ENCODE measurements at places on chromosomes 2 and 18.

DNA sequence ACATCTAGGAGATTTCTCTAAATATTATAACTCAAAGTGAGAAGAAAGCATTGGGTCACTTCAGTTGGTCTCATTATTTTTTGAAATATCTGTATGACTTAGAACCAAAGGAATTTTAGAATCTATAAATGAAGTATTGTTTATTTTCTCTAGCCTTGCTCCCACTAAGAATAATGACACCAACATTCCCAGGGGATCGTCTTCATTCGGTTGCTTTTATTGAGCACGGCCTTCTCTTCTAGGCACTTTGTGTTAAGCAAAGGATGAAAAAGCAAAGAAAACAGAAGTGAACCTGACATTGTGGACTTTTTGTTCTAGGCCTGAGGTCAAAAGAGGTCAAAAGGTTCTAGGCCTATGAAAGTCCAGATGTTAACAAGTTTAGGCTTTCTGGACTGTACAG lies 231.9 kb downstream of the GALR1 start:
- DNase-seq, result no peak

- no peak for DNase-seq
Observed at GRCh38 chr2:128640166-128640844, 321.6 kb upstream of the HS6ST1 start.

- no peak for DNase-seq
Observed at GRCh38 chr2:150247481-150247880, 240.0 kb downstream of the RND3 start.

DNA sequence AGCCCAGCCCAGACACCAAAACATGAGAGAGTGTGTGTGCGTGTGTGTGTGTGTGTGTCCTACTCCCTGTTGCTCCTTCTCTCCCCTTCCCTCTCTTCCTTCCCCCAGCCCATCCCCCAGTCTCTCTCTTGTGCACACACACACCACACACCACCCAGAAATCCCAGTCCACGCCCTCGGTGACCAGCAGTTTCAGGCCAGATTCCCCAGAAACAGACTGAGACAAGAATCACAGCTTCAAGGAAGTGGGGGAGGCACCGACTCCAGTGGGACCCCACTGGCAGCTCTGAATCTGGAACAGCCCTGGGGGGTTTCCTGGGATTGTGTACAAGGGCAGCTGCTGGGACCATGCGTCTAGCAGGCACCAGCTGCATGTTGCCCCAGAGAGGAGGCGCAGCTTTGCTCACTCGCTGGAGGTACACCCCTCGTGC lies 113.5 kb downstream of the NDUFA10 start:
- DNase-seq, result no peak

DNA sequence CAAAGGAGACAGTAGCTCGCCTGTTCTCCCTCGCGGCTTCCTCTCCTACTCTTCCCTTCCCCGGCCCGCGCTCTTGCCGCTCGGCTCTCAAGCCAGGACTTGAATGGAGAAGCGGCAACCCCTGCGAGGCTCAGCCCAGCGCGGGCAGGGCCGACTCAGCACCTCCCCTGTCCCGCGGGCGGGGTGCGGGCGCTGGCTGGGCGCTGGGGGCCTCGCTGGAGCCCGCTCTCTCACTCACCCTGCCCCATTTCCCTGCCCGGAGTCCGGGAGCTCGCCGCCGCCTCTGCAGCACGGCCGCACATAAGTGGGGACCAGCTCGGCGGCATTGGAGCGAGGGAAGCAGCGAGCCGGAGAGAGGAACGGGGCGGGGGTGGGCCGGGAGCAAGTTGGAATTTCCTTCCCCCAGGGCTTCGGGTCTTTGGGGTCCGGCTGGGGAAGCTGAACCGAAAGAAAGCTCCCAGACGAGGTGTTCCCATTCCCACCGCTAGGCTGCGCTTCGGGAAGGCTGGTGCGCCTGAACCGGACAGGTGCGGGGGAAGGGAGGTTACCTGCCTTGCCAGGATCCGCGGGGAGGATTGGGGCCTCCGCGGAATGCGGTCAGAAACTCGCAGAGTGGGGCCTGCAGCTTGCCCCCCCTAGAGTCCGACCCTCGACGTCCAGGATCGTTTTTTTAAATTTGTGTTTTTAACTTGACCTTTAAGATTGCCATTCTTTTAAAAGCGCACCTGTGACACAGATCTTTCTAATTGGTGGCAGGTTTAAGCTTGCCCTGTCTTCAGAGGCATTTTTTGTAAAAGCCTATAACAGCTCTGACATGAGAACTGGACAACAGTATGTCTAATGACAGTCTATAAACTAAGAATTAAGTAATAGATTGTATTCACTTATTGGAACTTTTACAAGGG lies at the start of gene COBLL1:
Gene COBLL1 (minus strand): TSS at position 105 of the 905 bp plus-strand sequence. CDS start 627 bp downstream, outside the sequence.
- DNase-seq, result peak; percentile 14

DNA sequence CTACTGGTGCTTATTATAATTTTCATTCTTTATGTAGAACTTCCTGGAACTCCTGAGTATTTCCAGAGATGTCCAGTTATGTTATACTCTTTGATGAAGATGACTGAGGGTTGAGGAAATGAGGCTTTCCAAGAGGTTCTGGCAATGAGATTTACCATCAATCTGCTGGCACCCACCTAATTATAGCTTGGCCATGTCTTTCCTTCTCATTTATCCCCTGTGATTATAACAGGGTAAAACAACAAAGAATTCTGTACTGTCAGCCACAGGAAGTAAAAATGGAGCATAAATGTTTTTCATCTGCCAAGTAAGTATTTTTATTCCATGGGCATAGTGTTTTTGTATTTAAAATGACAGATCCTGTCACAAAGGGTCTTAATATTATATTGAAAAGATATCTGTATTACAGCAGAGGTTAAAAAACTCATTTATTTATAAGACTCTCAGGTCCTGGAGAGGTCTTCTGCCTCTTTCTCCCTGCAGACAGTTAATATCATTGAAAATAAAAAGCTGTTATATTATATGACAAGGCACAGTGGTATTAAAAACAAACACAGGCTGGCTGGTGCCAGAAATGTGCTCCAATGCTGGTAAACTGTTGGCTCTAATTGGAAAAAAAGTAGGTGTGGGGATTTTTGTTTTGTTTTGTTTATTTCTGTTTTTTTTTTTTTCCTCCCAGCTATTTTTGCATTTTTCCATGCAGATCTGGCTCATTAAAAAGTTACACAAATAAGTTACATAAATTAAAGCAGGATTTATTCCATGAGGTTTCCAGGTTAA lies 1764.1 kb upstream of the CELF4 start:
- DNase-seq, result no peak

GRCh38 chr2:109554758-109555157 lies 59.0 kb downstream of the SEPTIN10 start:
- no peak for DNase-seq

DNA sequence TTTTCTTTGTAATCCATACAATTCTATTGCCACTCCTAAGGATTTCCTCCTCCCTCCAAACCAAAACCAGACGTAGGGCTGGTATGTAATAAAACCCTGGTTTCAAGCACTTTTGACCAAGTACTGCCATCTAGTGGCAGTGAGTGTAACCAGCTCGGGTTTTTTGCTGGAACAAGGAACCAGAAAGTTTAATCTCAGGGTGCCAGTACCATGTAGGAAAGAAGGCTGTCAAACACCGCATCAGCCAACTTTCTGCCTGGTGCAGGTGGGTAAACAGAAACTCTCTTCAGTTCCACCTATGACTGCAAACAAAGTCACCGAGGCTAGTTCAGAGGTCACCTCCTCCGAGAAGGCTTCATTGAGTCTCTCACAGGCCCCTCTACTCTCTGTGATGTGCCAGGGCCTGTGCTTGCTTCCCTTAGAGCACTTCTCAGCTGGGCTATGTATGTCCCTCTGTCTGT lies 10.2 kb upstream of the THNSL2 start:
- DNase-seq, result peak; percentile 36

- no peak for DNase-seq
Observed at GRCh38 chr2:232139786-232140562, 178.5 kb downstream of the DIS3L2 start.

DNA sequence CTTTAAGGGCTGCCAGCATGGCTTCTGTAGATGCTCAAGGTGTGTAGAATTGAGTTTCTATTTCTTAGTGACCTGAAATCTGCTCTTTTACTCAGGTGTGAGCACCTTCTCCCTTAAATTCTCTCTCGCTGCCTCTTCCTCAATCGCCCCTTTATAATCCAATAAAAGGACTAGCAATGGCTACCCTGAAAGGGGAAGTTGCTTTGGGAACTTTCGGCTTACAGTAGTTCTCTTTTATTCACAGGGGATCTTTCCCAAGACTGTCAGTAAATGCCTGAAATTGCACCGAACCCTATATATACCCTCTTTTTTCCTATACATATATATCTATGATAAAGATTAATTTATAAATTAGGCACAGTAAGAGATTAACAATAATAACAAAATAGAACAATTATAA lies 121.8 kb downstream of the ACTR3 start:
- DNase-seq, result no peak

DNA sequence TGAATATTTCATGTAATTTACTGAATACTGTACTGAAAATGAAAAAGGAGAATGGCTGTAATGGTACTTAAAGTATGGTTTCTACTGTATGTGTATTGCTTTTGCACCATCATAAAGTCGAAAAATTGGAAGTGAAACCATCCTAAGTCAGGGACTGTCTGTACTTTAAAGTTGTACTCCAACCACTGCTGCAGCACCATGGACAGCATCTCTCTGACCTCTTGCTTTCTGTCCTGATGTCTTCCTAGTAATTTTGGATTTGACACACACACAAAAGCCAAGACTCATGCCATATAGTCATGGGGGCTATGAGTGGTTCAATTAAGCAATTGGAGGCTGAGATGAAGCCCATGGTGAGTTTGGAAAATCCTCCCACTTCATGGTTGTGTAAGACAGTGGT lies 256.3 kb upstream of the PKDCC start:
- no peak for DNase-seq

DNA sequence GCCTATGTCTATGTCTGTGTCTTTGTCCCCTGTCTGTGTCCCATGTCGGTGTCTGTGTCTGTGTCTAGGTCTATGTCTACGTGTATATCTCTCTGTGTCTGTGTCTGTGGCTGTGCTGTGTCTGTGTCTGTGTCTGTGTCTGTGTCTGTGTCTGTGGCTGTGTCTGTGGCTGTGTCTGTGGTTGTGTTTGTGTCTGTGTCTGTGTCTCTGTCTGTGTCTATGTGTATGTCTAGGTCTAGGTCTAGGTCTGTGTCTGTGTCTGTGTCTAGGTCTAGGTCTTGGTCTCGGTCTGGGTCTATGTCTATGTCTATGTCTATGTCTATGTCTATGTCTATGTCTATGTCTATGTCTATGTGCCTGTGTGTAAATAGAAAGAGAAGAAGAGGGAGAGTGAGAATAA lies 11.9 kb downstream of the IL1R2 start:
- no peak for DNase-seq
